ENCODE measurements at places on chromosomes 2 and 18. TPM values are rescaled to one million over a fixed set of nuclear protein-coding genes. Genes with fewer than 3 reads are reported as not detected.

RAB31 gene
- total RNA-seq = 40.5 TPM

DUSP28 gene
- total RNA-seq = 1.5 TPM

MERTK gene
- total RNA-seq = under 0.01 TPM

CXCR2 gene
- not detected for total RNA-seq

FARP2 gene
- total RNA-seq = 45.9 TPM

IL36B gene
- not detected for total RNA-seq

DARS1 gene
- 144 TPM for total RNA-seq

TTC21B gene
- total RNA-seq = 14.9 TPM

- peak; percentile 32 for DNase-seq
- no peaks in the 10 kb centered on the region for H3K27me3 ChIP-seq
- H3K27ac ChIP-seq = no peak overlapping the region
- peak overlapping the region; percentile 32 for H3K4me3 ChIP-seq
- H3K36me3 ChIP-seq = no peaks in the 10 kb centered on the region
Observed at GRCh38 chr18:10131460-10132395, 217.9 kb downstream of the VAPA start.

GRCh38 chr2:136238286-136239078, 120.5 kb upstream of the CXCR4 start:
- no peaks in the 10 kb centered on the region for H3K36me3 ChIP-seq
- H3K27ac ChIP-seq = peak overlapping the region; percentile 24
- peaks cover 8% of the 10 kb centered on the region for H3K4me1 ChIP-seq
- no peaks in the 10 kb centered on the region for H3K27me3 ChIP-seq
- peak; percentile 64 for DNase-seq

- H3K4me3 ChIP-seq = no peak overlapping the region
- H3K27me3 ChIP-seq = no peaks in the 10 kb centered on the region
- peak; percentile 44 for DNase-seq
- H3K27ac ChIP-seq = no peak overlapping the region
Observed at GRCh38 chr2:39845460-39846146, 66.5 kb upstream of the THUMPD2 start.

- no peaks in the 10 kb centered on the region for H3K4me1 ChIP-seq
- H3K27me3 ChIP-seq = no peaks in the 10 kb centered on the region
- no peaks in the 10 kb centered on the region for H3K36me3 ChIP-seq
- DNase-seq = no peak
- H3K27ac ChIP-seq = no peak overlapping the region
Observed at GRCh38 chr18:79881695-79882094, 69.8 kb downstream of the SLC66A2 start.

- peaks cover 2% of the 10 kb centered on the region for H3K27me3 ChIP-seq
- H3K27ac ChIP-seq = no peak overlapping the region
- no peak overlapping the region for H3K4me3 ChIP-seq
- H3K36me3 ChIP-seq = no peaks in the 10 kb centered on the region
Observed at GRCh38 chr2:26179446-26179913, 6.6 kb downstream of the GAREM2 start.

DNA sequence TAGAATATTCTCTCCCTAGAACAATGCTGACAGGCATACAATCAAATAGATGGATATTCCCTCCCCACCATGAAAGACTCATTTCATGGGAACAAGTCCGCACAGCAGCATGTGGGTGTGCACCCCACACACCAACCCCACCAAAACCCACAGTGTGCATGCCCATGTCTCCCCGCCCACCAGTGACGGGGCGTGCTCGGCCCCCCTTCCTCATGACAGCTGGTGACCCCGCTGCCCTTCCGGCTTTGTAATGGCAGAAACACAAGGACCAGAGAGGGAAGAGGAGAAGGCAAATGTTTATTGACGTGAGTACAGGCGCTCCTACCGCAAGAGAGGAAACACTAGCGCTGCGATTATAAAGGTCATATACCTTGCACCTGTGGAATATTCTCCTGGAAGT, 30.8 kb upstream of the ODC1 start:
- peaks cover 23% of the 10 kb centered on the region for H3K27me3 ChIP-seq
- no peak for DNase-seq
- no peak overlapping the region for H3K27ac ChIP-seq
- no peak overlapping the region for H3K4me3 ChIP-seq
- H3K36me3 ChIP-seq = no peaks in the 10 kb centered on the region
- H3K4me1 ChIP-seq = no peaks in the 10 kb centered on the region

DNA sequence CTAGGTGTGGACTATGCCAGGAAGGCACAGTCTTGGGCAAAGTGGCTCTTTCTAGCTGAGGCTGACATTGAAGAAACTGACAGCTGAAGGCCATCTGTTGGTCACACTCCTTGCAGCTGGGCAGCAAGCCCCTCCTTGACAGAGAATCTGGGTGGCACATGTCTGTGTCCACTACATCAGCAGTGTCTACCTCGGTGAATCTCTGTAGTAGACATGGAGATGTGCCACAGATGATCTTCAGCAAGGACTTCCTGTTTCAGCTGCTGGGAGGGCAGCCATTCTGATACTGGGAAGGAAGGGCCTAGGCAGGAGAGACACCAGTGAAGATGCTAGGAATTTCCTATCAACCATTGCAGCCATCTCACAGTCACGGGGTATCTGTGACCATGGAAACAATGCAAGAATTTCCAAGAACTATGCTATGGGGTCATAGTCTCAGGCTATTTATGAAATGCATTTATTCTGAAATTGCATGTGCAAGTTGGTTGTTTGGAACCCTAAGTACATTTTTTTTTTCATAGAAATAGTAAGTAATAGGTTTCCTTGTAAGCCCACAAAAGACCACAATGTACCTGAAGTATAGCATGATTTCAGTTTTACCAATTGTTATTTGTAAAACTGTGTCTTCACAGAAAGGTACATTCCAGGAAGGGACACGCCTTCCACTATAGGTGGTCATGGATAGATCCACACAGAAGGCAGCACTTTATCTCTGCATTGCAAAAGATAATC, 63.8 kb upstream of the DARS1 start:
- no peaks in the 10 kb centered on the region for H3K4me1 ChIP-seq
- no peaks in the 10 kb centered on the region for H3K36me3 ChIP-seq
- H3K4me3 ChIP-seq = no peak overlapping the region
- H3K27ac ChIP-seq = no peak overlapping the region
- peaks cover 3% of the 10 kb centered on the region for H3K27me3 ChIP-seq

GRCh38 chr2:240840435-240841060, 20.5 kb upstream of the KIF1A start:
- no peak overlapping the region for H3K4me3 ChIP-seq
- H3K4me1 ChIP-seq = peaks cover 9% of the 10 kb centered on the region
- H3K36me3 ChIP-seq = no peaks in the 10 kb centered on the region

DNA sequence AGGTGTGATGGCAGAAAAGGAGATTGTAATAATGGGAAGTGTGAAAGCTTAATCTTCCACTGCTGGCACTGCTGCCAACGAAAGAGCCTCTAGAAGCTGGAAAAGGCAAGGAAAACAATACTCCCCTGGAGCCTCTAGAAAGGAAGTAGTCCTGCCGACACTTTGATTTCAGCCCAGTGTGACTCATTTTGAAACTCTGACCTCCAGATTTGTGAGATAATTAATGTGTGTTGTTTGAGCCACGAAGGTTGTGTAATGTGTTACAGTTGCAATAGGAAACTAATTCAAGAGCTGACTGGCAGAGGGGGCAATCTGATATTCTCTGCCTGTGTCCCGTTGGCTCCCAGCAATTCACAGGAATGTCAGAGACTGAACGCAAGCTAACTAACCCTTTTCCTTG, 219.2 kb upstream of the UBE2E3 start:
- H3K4me3 ChIP-seq = no peak overlapping the region
- no peaks in the 10 kb centered on the region for H3K27me3 ChIP-seq
- peak; percentile 59 for DNase-seq
